ENCODE measurements at places on chromosomes 2 and 18. TPM values are rescaled to one million over a fixed set of nuclear protein-coding genes. Genes with fewer than 3 reads are reported as not detected.

DNA sequence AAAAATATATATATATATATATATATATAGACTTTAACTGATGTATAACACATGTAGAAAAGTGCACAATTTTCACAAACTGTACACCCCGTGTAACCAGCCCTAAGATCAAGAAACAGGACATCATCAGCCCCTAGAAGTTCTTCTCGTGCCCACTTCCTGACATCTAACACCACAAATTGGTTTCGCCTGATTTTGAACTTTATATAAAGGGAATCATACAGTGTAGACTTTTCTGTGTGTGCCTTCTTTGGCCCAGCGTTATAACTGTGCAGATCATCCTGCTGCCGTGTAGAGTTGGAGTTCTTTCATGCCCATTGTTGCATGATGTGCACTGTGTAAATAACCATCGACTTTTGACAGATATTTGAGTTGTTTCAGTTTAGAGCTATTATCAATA lies 41.0 kb downstream of the SMAD7 start:
- no peak for DNase-seq

Gene LIPG
- not detected for total RNA-seq

Gene LYG2
- not detected for total RNA-seq

- DNase-seq, result peak; percentile 80
Measured at GRCh38 chr2:20071397-20072383, 20.3 kb upstream of the LAPTM4A start.

Data from heart left ventricle (tissue), 16 donors.